ENCODE measurements at places on chromosomes 16 and 17. TPM values are rescaled to one million over a fixed set of nuclear protein-coding genes. Genes with fewer than 3 reads are reported as not detected.

NOG gene
- total RNA-seq, result not detected

KCTD19 gene
- 0.13 TPM for total RNA-seq

KRT39 gene
- not detected for total RNA-seq

MAPK7 gene
- 43.8 TPM for total RNA-seq

TP53TG3F gene
- not detected for total RNA-seq

MBTPS1 gene
- 48.7 TPM for total RNA-seq

HYDIN gene
- 1.7 TPM for total RNA-seq

CCDC78 gene
- total RNA-seq, result 12.1 TPM
